Stimulated activated CD4-positive, alpha-beta T cell treated with anti-CD3 and anti-CD28 coated beads, TNF-alpha, amount 100 ng/mL, for 4 hours (primary cell): ENCODE measurements at places on chromosomes 2 and 18.

- no peak for DNase-seq
These were observed 61.6 kb downstream of the MEP1B start for GRCh38 chr18:32251466-32251865.

DNA sequence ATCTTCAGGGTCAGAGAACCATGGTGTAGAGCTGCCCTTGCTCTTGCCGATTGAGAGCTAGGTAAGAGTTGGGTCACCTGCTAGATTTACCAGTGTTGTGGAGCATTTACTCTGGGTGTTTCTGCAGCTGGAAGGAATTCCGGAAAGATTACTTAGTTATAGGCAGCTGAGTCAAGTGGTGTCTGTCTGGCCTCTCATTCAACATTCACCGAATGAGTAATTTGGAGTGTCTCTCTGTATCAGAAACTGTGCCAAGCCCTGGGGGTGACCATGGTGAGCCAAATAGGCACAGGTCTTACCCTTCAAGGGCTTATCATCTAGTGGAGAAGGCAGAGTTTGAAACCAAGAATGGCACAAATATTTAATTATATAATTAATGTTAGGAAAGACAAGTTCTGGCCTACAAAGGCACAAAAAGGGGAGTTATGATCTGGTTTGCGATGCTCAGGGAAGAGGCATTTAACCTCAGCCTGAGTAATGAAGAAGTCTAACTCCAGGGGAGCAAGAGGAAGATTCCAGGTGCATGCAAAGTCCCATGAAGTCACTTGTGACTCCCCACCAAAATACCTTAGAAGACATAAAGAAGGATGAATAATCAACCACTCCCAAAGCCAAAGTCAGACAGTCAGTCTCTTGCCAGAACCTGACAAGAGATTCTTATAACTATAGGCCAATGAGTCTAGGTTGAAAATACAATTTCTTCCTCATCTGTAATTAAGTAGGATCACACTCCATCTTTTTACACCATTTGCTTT lies 12.5 kb downstream of the SETBP1 start:
- DNase-seq = no peak

DNA sequence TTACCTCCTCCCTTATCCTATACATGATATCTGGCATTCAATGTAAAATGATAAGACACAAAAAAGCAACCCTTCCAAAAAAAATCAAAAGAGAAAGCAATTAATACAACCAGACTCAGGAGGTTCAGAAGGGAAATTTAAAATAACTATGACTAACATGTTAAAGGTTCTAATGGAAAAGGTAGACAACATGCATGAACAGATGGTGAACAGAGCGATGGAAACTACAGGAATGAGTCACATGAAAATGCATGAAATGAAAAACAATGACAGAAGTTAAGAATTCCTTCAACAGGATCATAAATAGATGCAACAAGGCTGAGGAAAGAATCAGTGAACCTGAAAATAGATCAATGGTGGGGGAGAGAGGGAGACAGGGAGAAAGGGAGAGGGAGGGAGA lies 26.1 kb upstream of the ERCC3 start:
- no peak for DNase-seq

- no peak for DNase-seq
These were observed 140.6 kb upstream of the DNMT3A start for GRCh38 chr2:25482341-25482740.

GRCh38 chr18:8673256-8674209 lies 31.8 kb upstream of the MTCL1 start:
- no peak for DNase-seq

DNA sequence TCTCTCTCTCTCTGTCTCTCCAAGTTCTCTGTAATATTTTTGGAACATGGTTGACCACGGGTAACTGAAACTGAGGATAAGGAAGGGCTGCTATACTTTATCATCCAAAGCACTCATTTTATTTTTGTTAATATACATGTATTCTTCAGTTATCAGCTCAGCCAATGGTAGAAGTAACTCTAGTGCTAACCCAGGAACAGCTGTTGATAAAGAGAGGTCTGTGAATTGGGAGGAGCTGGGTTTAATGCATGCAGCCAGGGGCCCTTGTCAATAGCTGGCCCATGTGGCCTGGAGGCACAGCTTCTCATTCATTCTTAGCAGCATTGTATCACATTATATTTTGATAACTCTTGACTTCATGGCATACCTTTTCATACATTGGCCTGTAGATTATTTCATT lies 401.6 kb downstream of the EPHA4 start:
- no peak for DNase-seq

- DNase-seq = no peak
These were observed 292.5 kb downstream of the NUP35 start for GRCh38 chr2:183416753-183417152.

- no peak for DNase-seq
These were observed 1.5 kb downstream of the GIGYF2 start for GRCh38 chr2:232698556-232699091.

GRCh38 chr2:2933426-2933825 lies 444.2 kb downstream of the EIPR1 start:
- no peak for DNase-seq

DNA sequence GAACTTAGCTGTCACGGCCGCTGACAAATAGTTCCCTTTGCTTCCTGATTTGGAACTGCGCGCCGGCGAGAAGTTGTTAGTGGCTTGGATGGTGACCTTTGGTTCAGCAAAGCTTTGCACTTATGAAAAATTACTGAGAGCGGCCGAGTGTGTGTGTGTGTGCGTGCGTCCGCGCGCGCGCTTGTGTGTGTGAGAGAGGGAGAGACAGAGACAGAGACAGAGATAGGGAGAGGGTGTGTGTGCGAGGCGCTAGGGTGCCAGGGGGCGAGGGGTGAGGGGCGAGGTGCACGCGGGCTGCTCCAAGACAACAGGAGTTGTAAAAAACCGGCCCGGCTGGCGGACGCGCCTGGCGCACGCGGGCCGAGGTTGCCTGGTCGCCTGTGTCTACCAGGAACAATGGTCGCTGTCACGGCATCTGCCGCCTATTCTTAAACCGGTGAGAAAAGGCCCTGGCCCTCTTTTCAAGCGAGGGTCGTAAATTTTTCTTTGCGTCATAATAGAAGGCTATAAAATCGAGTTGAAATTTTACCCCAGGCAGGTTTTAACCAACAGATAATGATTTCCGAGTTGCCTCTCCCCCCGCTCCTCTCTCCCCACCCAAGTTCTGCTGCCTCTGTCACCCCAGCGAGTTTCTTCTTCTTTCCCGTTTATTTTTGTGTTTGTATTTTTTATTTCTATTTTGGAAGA lies 535 bp downstream of the HOXD3 start:
- DNase-seq = no peak

GRCh38 chr2:239396881-239397681 lies 3.7 kb downstream of the HDAC4 start:
- no peak for DNase-seq

- no peak for DNase-seq
These were observed 46.7 kb downstream of the RPL37A start for GRCh38 chr2:216545359-216545758.

- no peak for DNase-seq
These were observed 14.8 kb upstream of the C2orf66 start for GRCh38 chr2:196823750-196824522.

- no peak for DNase-seq
These were observed 48.6 kb downstream of the TMEM18 start for GRCh38 chr2:628651-629050.

- no peak for DNase-seq
These were observed 136.3 kb downstream of the TNS1 start for GRCh38 chr2:217866457-217866856.

- no peak for DNase-seq
These were observed 142.7 kb upstream of the DOK6 start for GRCh38 chr18:69257861-69258458.

DNA sequence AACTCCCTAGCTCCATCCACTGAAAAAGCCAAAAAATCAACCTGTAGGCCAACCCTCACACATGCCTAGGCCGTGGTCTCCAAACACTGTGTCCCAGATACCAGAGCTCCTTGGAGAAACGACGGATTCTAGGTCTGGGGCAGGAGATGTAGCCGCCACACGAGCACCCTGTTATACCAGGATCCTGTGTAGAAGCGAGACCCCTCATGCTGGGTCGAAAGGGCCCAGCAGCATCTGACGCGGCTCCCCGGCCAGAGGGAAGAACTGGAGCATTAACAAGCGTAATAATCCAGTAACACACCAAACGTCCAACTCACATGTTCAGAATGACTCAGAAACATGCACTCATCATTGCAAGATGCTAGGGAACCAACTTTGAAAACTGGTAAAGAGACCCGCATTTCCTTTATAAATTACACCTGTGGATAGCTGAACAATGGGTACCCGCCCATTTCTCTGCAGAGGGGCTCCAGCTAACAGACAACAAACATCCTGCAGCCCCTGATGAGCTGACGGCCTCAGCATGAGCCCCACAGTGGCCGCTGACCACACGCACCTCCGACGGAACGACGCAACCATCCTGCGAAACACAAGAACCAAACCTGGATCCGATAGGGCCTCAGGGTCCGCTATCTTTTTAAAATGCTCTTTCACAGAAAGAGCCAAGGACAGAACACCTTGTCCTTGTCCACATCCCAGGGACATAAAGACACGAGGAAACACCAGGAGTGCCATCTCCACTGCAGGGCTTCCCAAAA lies 14.2 kb downstream of the SLC66A2 start:
- no peak for DNase-seq

GRCh38 chr2:109202486-109202885 lies 73.5 kb downstream of the SH3RF3 start:
- DNase-seq = no peak

DNA sequence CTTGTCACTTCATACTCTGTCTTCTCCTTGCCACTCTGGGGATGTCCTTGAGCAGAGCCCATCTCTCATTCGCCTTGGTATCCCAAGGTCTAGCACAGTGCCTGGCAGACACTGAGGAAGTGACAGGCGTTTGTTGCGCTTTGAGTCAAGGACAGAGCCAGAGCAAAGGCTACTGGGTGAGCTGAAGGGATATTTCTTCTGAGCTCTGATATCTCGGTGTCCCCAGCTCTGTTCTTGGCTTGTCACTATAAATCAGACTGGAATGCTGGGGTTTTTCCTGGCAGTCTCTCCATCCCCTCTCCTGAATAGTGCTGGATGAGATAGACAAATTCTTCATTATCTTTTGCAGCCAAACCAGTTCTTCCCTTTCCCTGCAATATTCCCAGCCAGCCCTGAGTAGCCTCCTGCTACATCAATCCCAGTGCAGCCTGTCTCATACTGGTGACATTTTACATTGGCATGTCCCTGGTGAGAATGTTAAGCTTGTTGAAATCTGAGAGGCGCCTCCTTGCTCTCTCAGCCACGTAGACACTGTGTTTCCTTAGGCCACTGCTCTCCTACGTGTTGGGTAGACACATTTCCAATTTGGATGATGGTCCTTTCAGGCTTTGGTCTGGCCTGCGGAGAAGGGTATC lies 61.7 kb downstream of the CTIF start:
- DNase-seq = no peak

DNA sequence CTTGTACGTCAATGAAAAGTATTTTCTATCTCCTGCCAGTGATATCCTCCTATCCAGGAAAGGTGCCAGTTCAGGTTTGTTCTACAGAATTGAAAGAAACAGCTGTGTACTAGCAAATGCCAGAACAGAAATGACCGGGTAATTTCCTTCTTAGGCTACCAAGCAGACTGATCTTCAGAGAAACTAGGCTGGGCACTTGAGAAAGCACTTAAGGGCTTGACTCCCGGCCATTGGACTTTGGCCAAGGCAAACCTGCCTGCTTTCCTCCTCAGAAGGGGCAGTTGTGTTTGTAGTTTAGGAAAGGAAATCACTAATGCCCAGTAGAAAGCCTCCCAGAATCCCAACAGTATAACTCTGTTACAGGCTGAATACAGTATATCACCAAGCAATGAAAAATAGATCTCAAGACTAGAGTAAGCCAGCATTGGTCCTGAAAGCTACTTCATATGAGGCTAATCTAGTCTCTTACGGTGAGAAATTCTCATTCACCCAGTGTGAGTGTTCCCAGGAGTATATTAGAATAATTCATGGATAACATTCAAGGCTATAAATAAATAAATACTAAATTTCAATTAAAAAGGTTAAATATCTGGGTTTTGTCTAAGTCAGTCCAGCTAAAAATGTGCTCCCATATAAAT lies 43.0 kb upstream of the COL5A2 start:
- no peak for DNase-seq

DNA sequence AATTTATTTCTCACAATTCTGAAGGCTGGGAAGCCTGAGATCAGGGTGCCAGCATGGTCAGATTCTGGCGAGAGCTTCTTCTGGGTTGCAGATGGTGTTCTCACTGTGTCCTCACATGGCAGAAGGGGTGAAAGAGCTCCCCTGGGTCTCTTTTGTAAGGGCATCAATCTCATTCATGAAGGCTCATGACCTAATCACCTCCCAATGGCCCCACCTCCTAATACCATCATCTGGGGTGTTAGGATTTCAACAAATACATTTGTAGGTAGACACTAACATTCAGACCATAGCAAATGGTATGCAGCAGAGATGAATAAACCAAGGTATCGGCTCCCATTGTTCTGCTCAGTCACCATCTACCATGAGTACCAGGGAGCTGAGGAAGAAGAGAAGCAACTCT lies 32.7 kb downstream of the YPEL5 start:
- DNase-seq = no peak

DNA sequence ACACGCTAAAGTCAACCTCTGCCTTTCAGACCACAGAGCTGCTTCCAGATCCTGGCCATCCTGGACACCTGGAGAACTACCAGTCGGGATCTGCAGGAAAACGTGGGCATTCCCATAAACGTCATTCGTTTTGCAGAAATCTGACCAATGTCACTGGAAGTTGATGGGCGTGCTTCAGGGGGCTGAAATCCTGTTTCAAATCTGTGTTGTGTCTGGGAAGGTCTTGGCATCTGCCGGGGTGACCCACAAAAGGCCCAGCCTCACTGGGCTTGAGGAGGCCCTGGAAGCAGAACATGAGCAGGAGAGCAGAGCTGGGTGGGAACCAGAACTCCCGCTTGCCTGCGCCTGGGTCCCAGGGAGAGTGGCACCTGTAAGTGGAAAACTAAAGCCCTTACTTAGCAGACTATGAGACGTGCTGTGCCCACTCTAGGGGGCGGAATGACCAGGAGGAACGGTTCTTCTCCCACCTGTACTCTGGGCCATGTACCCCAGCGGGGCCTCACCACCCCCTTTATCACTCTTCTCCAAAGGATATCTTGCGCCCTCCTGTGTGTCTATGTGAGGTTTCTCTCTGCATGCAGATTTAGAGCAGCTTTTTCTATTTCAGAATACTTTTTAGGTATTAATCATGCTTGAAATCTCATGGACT lies 200.9 kb downstream of the FAM210A start:
- no peak for DNase-seq

GRCh38 chr2:48048476-48049171 lies 142.3 kb upstream of the FBXO11 start:
- DNase-seq = no peak

GRCh38 chr18:457140-457519 lies 43.4 kb downstream of the COLEC12 start:
- no peak for DNase-seq

- DNase-seq = no peak
These were observed 255.1 kb downstream of the STK39 start for GRCh38 chr2:167992278-167992677.

GRCh38 chr2:71560638-71561011 lies 107.3 kb downstream of the DYSF start:
- no peak for DNase-seq

GRCh38 chr2:6080932-6081753 lies 389.0 kb downstream of the SOX11 start:
- DNase-seq = no peak
